ENCODE measurements at places on chromosomes 5 and 9.

GRCh38 chr9:85978496-85978895 is 37.5 kb downstream of the NAA35 start:
- no peak for DNase-seq

DNA sequence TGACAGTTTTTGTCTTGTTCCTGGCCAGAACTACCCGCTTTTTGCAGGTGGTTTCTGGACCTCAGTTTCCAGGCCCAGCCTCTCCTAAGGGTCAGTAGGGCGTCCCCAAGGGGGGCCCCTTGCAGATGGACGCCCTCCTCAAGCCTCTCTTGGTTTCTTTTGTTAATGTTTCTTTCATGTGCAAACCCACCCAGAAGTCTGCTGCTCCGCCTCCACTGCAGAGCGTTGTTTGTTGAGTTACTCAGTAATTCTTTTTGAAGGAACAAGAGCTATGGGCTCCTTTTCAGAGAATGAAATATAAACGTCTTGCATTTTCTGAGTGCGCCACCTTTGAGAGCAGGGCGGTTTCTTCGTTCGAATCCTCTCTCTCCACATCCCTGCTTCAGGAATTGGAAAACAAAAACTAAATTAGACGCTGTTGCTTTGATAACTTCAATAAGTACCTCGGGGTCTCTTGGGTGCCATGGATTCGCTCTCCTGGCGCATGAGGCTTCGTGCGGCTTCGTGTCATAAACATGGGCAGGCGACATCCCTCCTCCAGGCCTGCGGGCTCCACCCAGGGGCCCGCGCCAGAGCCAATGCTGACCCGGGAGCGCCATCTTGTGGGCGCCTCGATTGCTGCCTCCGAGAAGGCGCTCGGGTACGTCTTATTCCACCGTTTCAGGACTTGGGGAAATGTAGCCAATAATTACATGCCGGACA is 38.3 kb upstream of the CKMT2 start:
- peak; percentile 78 for DNase-seq

- no peak for DNase-seq
These were observed 379.4 kb downstream of the SEMA5A start for GRCh38 chr5:9166202-9167112.

GRCh38 chr9:95587021-95587964 is 70.5 kb upstream of the PTCH1 start:
- DNase-seq: no peak

DNA sequence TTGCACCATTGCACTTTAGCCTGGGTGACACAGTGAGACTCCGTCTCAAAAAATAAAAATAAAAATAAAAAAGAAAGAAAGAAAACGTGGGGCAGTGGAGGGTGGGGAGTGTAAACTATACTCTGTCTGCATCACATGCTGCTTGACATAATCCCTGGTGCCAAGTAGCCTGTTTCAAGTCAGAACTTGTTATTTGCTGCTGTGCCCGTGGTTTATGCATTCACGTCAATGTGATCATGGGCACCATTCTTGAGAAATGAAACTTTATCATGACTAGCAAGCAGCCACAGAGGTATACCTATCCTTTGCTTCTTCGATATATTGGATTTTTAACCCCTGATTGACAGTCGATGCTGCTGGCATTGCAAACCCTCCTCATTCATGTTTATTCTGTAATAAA is 4.1 kb upstream of the SMU1 start:
- no peak for DNase-seq

GRCh38 chr9:128540634-128541360 is 11.6 kb upstream of the SPTAN1 start:
- no peak for DNase-seq

DNA sequence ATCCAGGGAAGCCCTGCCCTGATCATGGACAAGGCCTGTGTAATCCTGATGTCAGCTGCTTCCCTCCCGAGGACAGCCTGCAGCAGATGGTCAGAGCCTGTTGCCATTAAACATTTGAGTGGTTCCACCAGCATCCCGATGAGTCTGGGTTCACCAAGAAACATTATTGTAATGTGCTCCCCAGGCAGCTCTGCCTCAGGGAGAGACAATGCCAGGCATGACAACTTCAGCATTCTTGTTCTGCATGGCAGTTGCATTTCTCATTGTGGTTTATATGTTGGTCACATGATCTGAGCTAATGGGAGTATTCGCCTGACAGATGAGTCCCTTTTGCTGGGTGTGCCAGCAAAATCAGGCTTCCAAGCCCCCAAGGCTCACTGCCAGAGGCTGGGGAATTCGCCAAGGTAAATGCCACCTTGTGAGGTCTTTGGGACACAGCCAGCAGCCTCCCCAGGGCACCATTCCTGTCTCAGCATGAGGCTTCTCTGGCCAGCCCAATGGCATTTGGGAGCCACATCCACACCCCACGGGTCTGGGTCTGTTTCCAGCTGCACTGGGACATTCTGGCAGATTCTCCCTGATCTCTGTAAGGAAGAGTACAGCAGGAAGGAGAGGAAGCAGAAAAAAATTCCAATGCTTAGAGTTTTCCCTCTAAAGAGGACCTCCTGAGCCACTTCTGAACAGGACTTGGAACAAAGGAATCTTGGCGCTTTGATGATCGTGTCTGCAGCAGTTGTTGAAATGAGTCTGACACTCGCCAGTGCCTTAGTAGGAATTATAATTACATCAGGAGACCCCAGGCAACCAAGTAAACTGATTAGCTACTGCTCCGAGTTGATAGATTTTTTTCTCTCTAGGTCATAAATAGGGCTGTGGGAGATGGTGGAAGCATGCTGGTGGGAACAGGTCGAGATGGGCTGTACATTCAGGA is 18.7 kb downstream of the KCNIP1 start:
- DNase-seq: no peak

GRCh38 chr9:78879324-78880100 is 582.6 kb downstream of the PSAT1 start:
- DNase-seq: no peak

- no peak for DNase-seq
These were observed 26.3 kb upstream of the GABRP start for GRCh38 chr5:170757182-170757601.

- DNase-seq: no peak
These were observed 779 bp upstream of the CTNNA1 start for GRCh38 chr5:138752341-138752950.
